ENCODE measurements at places on chromosomes 3 and 15.

GRCh38 chr3:15708882-15709677, 88.7 kb downstream of the ANKRD28 start:
- DNase-seq = no peak

GRCh38 chr3:14457999-14458398, 55.6 kb downstream of the SLC6A6 start:
- no peak for DNase-seq

DNA sequence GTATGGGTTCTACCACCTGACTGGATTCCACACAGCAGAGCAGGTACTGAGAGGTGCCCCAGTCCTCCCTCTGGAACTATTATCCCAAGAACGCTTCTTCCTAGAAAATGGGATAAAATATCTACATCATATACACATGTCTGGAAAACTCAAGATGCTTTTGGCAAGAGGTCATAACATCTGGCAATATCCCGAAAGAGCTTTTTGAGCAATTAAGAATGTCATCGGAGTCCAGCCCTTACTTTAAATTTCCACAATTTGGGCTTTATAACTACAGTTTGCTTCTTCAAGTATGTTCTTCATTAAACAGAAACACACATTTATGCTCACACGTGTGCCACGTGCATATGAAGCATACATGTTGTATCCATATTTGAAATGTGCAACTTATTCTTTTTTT, 365.9 kb upstream of the THBS1 start:
- DNase-seq = no peak

GRCh38 chr15:83174891-83175290, 32.7 kb downstream of the HDGFL3 start:
- DNase-seq = no peak
